ENCODE measurements at places on chromosomes 13 and 19.

- DNase-seq = no peak
Observed at GRCh38 chr13:98232456-98232855, 55.4 kb upstream of the RNF113B start.

DNA sequence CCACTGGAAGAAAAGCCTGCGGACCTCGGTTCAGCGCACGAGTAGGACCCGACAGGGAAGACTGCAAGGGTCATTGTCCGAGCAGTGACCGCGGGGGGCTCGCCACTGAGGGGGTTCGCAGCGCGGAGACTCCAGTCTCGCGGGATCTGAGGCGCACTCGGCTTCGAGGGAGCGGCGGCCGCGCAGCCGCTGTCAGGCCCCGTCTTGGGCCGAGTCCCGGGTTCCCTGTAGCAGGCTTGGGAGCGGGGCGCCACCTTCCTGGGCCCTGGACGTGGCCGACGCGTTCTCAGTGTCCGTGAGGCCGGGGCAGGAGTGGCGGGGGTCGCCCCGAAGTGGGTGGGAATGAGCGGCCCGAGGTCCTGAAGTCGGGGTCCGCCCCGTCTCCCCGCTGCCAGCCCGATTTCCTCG is 474 bp upstream of the FAM174C start:
- DNase-seq = no peak

DNA sequence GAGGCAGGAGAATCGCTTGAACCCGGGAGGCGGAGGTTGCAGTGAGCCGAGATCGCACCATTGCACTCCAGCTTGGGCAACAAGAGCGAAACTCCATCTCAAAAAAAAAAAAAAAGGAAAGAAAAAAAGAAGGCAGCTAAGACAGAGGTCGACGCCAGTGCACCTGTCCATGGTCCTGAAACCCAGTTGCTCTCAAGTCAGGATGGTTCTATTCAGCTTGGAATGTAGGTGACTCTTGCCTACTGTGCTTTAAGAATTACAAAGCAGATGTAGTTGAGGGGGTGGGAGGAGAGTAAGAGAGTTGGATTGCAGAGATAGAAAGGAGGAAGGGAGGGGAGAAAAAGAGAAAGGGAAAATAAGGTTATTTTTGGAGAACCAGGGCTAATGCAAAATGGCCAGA is 18.7 kb downstream of the CACNG7 start:
- no peak for DNase-seq

DNA sequence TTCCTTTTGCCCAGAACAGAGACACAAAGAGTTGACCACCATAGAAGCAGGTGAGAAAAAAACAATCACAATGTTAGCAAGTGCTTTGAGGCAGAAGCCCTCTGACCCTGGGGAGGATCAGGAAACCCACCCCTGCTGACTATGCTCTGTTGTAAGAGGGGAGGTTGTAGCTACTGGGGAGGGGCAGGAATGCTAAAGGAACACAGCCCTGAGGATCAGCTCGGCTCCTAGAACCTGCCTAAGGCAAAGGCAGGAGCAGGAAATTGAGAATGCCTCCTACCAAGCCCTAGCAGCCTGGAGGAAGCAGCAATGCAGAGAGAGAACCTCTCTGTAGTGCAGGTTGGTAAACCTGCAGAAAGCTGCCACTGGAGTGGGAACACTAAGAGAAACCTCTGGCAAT is 624.0 kb upstream of the KLF12 start:
- DNase-seq = no peak

Measured in CD4-positive, alpha-beta T cell treated with Interleukin-4 for 4 hours (primary cell).